ENCODE measurements at places on chromosomes 1 and 21.

DNA sequence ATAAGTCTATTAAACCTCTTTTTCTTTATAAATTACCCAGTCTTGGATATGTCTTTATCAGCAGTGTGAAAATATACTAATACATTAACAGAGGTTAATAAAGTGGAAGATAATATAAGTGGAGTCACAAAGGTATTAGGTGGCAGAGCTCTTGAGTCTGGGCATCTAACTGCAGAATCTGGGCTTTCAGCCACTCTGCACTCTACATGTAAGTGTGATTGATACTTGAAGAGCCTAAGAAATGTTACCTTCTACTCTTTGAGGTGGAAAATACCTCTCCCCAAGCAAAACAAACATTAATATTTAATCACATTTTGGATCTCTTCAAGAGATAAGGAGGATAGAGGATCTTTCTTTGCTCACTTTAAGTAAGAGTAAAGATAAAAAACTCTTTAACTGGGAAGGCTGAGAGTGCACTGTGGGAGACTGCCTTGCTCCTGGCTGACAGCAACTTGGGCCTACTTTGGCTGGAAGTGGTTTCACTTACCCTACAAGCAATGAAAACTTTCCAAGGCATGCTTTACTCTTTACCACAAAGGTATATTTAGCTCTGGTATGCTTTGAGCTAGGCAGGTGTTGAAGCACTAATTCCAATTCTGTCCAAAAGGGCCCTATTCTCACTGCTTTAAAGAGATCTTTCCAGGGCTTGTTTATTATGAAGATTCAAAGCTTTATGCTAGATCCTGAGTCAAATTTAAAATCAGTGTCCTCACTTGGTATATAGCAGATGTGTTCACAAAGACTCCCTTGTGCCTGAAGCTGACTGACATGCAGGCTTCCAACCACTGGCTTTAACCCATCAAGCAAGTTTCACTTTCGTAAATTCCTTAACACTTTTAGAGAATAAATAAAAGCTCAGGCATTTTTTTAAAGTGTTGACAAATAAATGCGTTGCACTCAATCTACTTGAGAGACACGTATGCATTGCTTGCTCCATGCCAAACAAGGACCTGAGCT lies 245.3 kb upstream of the ZP4 start:
- DNase-seq = no peak

GRCh38 chr1:171431994-171432393 lies 53.3 kb upstream of the PRRC2C start:
- DNase-seq = no peak

DNA sequence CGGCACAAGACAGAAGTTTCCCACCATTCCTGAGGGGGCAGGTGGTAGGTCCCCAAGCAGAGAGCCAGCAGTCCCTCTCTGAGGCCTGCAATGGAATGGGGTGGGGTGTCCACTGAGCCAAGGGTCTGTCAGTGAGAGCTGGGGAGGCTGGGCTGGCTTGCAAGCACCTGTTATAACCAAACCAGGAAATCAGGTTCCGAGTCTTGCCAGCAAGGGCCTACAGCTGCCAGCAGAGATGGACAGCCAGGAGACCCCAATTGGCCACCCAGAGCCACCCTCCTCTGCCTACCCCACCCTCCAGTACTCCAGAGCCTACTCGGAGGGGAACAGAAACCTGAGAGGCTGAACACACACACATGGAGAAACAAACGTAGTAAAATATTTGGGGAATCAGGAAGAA lies 32.2 kb downstream of the PSEN2 start:
- no peak for DNase-seq

DNA sequence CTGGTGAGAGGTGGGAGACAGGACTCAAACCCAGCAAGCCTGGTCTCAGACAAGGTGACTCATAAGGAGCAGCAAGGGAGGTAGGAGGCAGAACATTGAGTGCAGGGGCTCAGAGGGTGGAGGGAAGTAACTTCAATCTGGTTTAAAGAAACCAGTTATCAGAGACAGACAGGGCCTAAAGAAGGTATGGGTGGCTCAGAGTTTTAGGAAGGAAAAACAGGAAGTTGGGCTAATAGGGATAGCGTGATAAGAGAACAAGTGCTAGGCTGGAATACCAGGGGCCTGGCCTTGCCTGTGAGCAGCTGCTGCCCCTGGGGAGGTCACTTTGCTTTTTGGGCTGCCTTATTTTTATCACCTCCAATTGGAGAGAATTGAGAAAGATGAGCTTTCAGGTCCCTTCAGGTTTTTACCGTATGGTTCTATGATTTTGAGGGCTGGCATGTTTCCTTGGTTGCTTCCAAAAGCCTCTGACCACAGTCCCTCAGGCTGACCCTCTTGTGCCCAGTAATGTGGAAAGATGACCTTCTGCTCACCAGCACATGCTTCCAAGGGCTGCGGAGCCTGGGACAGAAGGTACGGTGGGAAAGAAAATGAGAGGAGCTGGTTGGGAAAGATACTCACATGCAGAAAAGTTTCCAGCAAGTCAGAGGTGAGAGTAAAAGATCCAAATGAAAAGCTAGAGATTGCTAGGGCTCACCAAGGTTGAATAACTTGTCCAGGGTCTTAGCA lies 77.0 kb downstream of the DDR2 start:
- DNase-seq = no peak

- DNase-seq = peak; percentile 71
Measured at GRCh38 chr1:97137862-97138514, 416.4 kb downstream of the PTBP2 start.

GRCh38 chr1:170114906-170115305 lies 30.9 kb upstream of the NTMT2 start:
- no peak for DNase-seq

GRCh38 chr1:228851193-228851592 lies 115.9 kb downstream of the RHOU start:
- DNase-seq = no peak

GRCh38 chr1:116919802-116920201 lies 10.1 kb downstream of the PTGFRN start:
- no peak for DNase-seq

- DNase-seq = no peak
Measured at GRCh38 chr21:29641635-29642550, 297.9 kb downstream of the GRIK1 start.

- no peak for DNase-seq
Measured at GRCh38 chr1:72763481-72763880, 481.1 kb upstream of the NEGR1 start.

GRCh38 chr1:104932949-104933679 lies 1183.4 kb downstream of the AMY1C start:
- no peak for DNase-seq

DNA sequence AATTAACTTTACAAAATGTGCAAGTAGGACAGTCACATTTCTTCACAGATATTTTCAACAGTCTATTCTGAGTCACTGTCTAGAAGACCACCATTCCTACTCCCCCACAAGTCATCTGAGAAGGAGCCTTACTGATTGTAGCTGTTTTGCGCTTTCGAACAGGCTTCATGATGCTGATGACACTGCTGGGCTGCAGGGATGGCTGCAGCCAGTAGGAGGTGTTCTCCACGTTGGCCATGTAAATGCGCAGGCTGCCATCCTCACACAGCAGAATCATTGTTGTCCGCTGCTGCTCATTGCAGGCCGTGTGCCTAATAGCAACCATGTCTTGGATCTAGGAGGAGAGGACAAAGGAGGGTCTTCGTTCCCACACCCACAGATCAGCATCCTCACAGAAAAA lies 56.9 kb downstream of the UBR4 start:
- DNase-seq = peak; percentile 33

GRCh38 chr21:37829447-37829846 lies 86.8 kb downstream of the KCNJ6 start:
- DNase-seq = no peak

- DNase-seq = no peak
Measured at GRCh38 chr1:44637702-44638411, 36.4 kb downstream of the TMEM53 start.

DNA sequence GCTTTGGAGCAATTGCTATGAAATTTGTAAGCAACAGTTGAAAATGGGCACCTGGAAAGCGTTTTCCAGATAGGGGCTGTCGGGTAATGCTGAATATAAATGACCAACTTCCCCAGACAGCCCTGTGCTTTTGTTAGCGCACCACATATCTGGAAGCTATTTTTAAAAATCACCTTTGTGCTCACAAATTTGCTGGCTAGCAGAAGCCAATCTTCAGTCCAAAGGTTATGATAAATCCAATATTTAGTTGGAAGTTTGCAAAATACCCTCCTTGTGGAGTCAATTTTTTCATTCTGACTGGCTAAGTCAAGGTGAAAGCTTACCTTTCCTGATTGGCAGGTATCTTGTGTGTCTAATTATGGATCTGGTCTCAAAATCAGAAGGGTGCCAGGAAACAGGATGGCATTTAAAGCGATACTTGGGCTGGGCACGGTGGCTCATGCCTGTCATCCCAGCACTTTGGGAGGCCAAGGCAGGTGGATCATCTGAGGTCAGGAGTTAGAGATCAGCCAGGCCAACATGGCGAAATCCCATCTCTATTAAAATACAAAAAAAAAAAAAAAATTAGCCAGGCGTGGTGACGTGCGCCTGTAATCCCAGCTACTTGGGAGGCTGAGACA lies 124.1 kb upstream of the AJAP1 start:
- no peak for DNase-seq

DNA sequence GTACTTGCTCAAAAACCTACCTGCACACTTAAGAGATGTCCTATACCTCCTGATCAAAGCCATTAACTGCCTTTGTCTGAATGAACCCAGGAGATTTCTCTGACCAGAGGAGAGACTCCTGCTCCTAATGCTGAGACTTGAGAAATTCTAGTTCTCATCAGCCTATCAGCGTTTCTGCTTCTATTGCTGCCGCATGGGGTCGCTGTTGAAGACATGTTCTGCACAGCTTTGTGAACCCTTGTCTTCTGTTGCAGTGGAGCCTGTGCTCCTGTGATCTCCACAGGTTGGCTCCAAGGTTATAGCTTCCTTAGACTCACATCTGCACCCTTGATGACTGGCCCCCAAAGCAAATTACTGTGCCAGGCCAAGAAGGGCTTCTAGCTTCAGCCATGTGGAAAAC lies 40.2 kb downstream of the EDN2 start:
- DNase-seq = no peak

- DNase-seq = no peak
Measured at GRCh38 chr1:151130987-151131586, 15.3 kb downstream of the SEMA6C start.

- peak; percentile 83 for DNase-seq
Measured at GRCh38 chr1:77282187-77282865, 507 bp downstream of the AK5 start.

DNA sequence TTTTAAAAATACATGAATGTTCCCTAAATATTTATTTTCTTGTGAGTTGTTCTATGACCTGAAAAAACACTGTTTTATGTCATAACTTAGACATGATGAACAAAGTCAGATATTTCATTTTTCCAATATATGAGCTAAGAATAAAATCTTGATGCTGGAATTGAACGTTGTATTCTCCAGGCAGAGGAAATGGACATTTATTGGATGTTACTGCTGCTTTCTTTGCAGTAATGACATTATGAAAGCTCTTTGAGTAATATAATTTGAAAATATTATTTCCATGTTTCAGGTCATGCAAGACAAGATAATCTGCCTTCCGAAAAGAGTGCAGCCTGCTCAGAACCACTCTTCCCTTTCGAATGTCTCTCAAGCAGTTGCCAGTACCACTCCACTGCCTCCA lies 79.5 kb downstream of the LRRC8C start:
- no peak for DNase-seq

DNA sequence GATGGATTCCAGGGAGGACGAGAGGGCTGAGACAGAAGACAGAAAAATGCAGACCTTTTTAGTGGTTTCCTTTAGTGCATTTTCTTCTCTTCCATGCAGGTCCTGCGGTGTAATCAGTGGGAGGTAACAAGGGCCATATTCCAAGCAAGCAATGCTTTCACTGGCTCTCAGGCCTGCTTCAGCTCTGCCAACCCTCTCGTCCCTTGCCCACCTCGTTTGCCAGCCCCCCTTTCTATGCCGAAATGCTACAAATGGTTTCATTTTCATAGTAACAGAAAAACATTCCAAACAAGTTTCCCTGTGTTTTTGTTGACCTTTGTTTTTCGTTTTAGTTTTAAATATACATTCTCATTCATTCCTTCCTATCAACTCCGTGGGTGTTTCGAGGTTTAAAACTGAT lies 443.1 kb downstream of the TTLL7 start:
- no peak for DNase-seq

DNA sequence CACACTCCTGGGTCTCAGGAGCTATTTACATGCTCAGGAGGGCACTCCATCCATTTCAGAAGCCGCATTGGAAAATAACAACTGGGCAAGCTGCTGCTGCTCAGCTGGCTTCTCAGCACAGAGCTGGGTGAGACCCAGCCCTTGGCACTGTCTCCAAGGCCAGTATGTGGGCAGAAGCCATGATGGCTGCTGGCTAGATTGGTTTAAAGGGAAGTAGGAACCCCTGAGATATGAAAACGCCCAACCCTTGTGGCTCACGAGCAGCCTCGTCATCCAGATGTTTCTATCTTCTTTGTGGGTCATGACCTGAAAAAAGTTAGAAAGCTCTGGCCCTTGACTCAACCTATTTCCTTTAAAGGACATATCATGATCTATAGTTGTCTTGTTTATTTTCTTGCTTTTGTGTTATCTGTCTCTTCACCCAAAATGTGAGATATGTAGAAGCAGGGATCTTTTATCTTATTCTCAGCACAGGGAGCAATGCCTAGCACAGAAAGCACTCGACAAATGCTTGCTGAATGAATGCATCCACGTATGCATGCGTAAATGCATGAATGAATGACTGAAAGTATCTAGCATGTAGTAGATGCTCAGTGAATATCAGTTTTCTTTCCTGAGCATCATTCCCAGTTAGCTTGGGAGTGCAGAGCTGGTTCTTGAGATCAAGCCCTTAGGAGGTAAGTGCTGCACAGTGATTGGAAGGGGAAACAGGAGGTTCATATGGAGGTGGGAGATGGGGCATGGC lies 11.6 kb downstream of the MYBPH start:
- DNase-seq = no peak
